ENCODE measurements at places on chromosomes 4 and X.

- DNase-seq: no peak
These were observed 435.3 kb downstream of the ZIC3 start for GRCh38 chrX:138001226-138001625.

GRCh38 chrX:134373736-134374135 is 86.2 kb upstream of the HPRT1 start:
- DNase-seq: no peak

- no peak for DNase-seq
These were observed 95.8 kb downstream of the ATXN3L start for GRCh38 chrX:13223868-13224567.

DNA sequence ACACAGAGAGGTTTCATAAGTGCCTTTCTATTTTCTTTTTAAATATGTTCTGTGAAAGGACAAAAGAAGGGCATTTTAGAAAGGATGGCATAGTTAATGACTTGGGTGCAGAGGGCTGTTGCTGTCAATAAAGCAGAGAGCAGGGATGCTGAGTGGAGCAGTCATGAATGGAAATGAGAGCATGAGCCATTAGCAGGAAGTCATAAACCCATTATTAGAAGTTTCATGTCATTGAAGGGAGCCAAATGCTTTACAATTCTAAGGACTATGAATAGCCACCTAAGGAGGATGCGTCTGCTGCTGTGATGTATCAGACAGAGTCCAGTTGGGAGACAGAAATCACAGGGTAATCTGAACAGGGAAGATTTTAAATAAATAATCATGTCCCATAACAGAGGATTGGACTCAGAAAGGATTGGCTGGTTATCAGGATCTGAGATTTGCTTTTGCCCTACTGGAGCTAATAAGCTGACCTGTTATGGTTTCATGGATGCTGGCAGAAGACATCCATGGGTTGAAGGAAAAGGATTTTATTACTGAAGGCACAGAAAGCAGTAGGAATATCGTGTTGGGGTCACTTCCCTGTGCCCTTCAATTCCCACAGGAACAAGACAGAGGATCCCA is 47.5 kb upstream of the WDR19 start:
- DNase-seq: no peak

DNA sequence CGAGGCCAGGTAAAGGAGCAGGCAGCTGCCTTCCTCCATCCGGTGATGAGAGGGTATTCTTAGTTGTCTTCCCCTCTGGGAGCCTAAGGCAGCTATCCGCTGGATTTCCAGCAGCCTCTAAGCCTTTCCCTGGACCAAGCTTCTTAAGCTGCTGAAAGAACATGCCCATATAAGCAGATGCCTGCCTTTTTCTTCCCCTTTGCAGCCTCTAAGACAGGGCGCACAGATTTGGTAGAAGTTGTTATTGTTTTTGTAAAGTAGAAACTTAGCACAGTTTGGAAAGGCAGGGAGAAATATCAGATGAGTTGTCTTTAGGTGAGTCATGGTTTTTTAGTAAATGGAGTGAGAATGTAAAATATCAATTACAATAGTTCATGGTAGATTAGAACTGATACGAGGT is 210.8 kb downstream of the ARHGAP10 start:
- DNase-seq: no peak

All from uterus (tissue), 4 donors.